Aorta (tissue), 5 donors: ENCODE measurements at places on chromosomes 6 and 20. TPM values are rescaled to one million over a fixed set of nuclear protein-coding genes. Genes with fewer than 3 reads are reported as not detected.

Gene SOBP
- 20.2 TPM for total RNA-seq

Gene ZNF311
- 0.62 TPM for total RNA-seq

Gene TENT5A
- total RNA-seq = 26.9 TPM

Gene EYS
- not detected for total RNA-seq

Gene NR2E1
- not detected for total RNA-seq

Gene CFAP61
- total RNA-seq = 0.91 TPM

GRCh38 chr20:5214826-5215225 lies 88.0 kb downstream of the CDS2 start:
- no peaks in the 10 kb centered on the region for H3K36me3 ChIP-seq
- H3K27ac ChIP-seq = no peak overlapping the region
- DNase-seq = no peak
- no peaks in the 10 kb centered on the region for H3K4me1 ChIP-seq
- no peaks in the 10 kb centered on the region for H3K27me3 ChIP-seq

- no peak for DNase-seq
- H3K27me3 ChIP-seq = no peaks in the 10 kb centered on the region
- no peak overlapping the region for H3K4me3 ChIP-seq
- no peaks in the 10 kb centered on the region for H3K36me3 ChIP-seq
- H3K27ac ChIP-seq = no peak overlapping the region
These were observed 79.2 kb downstream of the PREX1 start for GRCh38 chr20:48748556-48748955.

DNA sequence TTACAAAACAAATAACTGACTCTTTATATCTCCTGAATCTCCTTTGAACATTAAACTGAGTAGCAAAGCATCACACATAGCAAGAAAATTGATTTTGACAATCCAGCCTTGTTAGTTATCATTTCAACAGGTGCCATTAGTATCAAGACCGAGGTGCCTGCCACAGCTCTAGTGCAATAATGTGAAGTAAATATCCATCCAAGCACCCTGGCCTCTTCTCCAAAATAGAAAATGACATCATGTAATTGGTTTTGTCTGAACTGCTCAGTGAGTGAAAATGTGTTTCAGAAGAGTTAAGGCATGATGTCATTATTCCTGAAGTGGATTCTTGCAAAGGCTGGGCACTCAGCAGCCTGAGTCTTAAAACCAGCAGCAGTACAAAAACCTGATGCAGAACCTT lies 341.4 kb downstream of the PLCB1 start:
- H3K27ac ChIP-seq = no peak overlapping the region
- no peaks in the 10 kb centered on the region for H3K4me1 ChIP-seq
- H3K27me3 ChIP-seq = no peaks in the 10 kb centered on the region
- H3K36me3 ChIP-seq = no peaks in the 10 kb centered on the region
- H3K4me3 ChIP-seq = no peak overlapping the region
- no peak for DNase-seq

DNA sequence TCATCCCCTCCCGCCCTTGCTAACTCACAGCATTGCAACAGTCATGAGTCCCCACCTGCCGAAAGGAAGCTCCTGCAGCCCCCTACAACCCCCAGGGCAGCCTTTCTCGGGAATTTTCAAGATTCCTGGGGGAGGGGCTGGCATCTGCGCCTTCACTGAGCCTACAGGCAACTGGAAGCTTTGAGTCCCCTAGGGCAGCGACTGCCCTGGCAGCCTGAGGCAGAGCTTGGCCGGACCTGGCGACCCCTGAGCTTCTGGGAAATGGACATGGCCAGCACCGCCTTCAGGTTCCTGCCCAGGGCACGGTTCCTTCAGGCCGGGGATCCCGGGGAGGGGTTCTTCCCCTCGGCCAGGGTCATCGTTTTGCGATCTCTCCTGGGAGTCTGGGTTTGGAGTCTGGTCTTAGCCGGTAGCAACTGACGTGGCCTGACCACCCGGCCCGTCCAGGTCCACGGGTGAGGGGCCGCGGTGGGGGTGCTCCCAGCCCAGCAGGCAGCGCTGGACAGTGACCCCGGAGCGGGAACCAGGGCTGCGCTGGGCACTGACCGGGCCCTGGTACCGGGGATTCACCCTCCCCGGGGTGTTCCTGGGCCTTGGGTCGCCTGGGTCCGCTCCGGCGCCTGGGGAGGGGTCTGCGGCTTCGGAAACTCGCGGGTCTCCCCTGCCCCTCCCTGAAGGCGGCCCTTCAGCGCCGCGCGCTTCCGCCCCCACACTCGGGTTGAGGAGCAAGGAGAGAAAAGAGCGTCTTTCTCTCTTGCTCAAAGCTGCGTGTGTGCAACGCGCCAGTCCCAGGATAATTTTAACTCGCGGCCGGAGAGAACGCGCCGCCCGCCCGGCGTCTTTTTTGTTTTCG lies 593 bp upstream of the COL9A3 start:
- DNase-seq = no peak
- H3K4me3 ChIP-seq = peak overlapping the region; percentile 12
- H3K4me1 ChIP-seq = no peaks in the 10 kb centered on the region
- no peaks in the 10 kb centered on the region for H3K27me3 ChIP-seq

GRCh38 chr6:152828431-152828830 lies 77.8 kb downstream of the VIP start:
- no peaks in the 10 kb centered on the region for H3K27me3 ChIP-seq
- no peak overlapping the region for H3K27ac ChIP-seq
- no peak overlapping the region for H3K4me3 ChIP-seq
- no peaks in the 10 kb centered on the region for H3K4me1 ChIP-seq

DNA sequence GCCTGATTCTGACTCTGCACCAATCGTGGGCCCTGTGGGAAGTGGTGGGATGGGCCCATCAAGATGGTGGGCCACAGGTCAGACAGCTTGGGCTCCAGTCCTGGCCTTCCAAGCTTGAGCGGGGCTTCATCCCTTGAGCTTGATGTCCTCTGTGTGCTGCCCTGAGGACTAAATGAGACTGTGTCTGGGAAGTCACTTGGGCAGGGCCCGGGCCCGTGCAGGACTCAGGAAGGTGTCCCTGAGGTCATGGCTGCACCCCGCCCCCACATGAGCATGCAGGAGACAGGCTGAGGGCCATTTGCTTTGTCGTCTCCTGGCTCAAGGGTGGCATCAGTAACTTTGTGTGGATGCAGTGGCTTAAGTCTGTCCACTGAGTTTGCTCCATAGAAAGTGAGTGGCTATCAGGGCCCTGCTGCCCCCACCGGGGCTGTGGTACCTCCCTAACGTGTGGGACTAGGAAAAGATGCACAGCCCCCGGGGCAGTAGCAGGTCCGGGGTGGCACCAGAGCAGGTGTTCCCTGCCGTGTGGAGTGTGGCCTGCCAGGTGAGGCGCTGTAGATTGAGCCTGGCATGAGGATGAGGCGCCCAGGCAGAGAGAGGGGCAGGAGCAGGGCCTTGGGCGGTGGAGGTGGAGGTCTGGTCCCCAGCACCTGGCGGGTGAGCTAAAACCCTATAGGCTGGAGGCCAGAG lies 298.6 kb downstream of the TAF4 start:
- no peak overlapping the region for H3K4me3 ChIP-seq
- H3K4me1 ChIP-seq = no peaks in the 10 kb centered on the region
- H3K27me3 ChIP-seq = no peaks in the 10 kb centered on the region
- H3K27ac ChIP-seq = no peak overlapping the region

DNA sequence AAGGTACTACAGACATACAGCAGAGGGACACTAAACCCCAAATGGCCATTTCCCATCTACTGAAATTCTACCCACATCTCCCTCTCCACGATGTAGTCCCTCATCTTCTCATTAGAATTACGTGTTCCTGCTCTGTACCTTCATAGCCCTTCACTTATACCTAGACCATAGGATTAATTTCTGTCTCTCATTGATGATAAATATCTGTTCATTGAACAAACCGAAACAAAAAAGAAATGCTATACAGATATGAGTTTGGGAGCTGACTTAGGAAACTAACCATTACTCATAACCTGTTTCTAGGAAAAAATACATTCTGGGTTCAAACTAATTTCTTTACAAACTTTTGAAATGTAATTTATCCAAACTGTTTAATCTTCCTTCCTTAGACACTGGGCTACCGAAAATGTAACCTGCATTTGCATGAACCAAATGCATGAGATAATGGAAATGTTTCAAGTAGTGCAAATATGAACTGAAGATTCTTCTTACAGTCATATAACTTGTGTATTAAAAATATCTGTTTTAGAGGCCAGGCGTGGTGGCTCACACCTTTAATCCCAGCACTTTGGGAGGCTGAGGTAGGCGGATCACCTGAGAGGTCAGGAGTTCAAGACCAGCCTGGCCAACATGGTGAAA lies 85.3 kb downstream of the GJA10 start:
- H3K4me3 ChIP-seq = no peak overlapping the region
- no peak overlapping the region for H3K27ac ChIP-seq
- no peaks in the 10 kb centered on the region for H3K36me3 ChIP-seq
- H3K4me1 ChIP-seq = peaks cover 2% of the 10 kb centered on the region

DNA sequence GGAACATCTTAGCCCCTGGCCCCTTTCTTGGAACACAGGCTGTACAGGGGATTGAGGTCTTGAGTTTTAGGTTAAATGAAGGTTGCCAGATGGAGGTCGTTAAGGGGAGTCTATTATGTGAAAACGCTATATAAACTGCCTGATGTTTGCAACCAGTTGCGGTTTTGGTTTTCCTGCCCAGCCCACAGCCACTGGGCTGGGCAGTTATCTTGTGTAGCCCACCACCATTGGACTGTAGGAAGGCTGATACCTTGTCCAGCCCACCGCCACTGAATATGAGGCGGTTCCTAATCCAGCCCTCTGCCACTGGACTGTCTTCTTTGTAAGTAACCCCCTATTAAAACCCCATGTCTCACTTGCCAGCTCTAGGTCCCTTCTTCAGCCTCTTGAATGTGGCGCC lies 42.3 kb upstream of the COL21A1 start:
- no peak overlapping the region for H3K4me3 ChIP-seq

DNA sequence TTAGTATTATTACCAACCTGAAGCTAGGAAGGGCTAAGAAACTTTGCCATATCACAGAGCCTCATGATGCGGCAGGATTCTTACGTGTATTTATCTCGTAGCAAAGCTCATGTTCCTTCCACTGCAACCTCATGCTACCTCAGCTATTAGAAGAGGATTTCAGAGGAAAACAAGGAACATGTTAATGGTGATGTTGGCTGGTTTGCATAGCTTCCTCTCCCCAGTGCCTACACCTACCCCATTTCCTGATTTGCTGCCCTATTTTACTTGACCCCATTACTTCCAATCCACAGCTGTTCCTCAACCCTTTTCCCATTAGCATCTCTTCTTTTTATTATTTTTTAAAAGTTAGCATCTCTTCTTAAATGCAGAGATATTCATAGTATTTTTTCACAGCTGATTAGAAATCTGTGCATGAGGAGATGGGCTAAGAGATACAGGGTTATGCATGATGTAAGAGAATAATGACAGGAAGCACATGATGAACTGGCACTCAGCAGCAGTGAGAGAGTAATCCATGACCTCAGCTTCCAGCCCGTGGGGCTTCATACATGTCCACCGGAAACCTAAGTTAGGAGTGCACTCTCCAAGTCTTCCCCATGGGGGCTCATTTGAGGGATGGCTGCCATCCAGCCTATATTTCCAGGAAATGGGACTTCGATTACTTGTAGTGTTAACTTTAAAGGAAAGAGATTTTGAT lies 106.1 kb upstream of the ASF1A start:
- no peaks in the 10 kb centered on the region for H3K4me1 ChIP-seq
- H3K36me3 ChIP-seq = no peaks in the 10 kb centered on the region
- peak; percentile 60 for DNase-seq
- H3K27ac ChIP-seq = no peak overlapping the region
- no peak overlapping the region for H3K4me3 ChIP-seq

- no peaks in the 10 kb centered on the region for H3K36me3 ChIP-seq
- H3K4me3 ChIP-seq = no peak overlapping the region
- H3K4me1 ChIP-seq = no peaks in the 10 kb centered on the region
- no peak for DNase-seq
- no peak overlapping the region for H3K27ac ChIP-seq
These were observed 179.0 kb upstream of the MMS22L start for GRCh38 chr6:97462031-97462430.

GRCh38 chr6:151001387-151002056 lies 136.0 kb downstream of the MTHFD1L start:
- no peak for DNase-seq
- no peak overlapping the region for H3K27ac ChIP-seq
- no peak overlapping the region for H3K4me3 ChIP-seq
- no peaks in the 10 kb centered on the region for H3K27me3 ChIP-seq
- H3K36me3 ChIP-seq = no peaks in the 10 kb centered on the region

DNA sequence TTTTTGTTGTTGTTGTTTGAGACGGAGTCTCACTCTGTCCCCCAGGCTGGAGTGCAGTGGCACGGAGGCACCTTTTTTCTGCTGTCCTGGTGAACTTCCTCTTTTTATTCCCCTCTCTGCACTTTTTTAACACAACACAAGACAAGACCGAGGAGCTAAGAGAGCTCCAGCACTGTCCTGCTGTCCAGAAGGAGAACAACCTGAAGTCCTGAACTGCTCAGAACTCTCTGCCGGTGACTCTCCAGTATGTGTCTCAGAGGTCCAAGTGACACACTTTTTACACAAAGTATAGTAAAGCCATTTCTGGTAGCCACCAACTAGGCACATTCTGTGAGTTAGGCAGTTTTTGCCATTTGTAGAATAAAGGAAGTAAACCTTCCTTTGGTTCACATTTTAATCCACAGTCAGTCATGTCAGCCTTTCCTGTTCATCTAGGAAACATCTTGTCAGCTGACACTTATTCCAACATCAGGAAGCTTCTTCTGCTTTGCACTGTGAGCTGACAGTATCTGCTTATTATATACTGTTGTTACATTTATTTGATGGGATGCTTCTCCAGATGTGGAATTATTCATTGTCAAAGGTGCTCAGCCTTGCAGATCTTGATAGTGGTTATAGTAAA lies 28.1 kb upstream of the TXNDC5 start:
- no peaks in the 10 kb centered on the region for H3K27me3 ChIP-seq
- no peak overlapping the region for H3K4me3 ChIP-seq
- no peaks in the 10 kb centered on the region for H3K36me3 ChIP-seq
- no peak for DNase-seq
- no peaks in the 10 kb centered on the region for H3K4me1 ChIP-seq

- H3K27ac ChIP-seq = no peak overlapping the region
- no peaks in the 10 kb centered on the region for H3K27me3 ChIP-seq
- H3K4me3 ChIP-seq = no peak overlapping the region
- no peak for DNase-seq
- no peaks in the 10 kb centered on the region for H3K4me1 ChIP-seq
- no peaks in the 10 kb centered on the region for H3K36me3 ChIP-seq
These were observed 23.9 kb downstream of the FAM50B start for GRCh38 chr6:3873051-3873450.

- no peak for DNase-seq
- H3K4me1 ChIP-seq = no peaks in the 10 kb centered on the region
- peaks cover 17% of the 10 kb centered on the region for H3K36me3 ChIP-seq
- H3K27me3 ChIP-seq = no peaks in the 10 kb centered on the region
- no peak overlapping the region for H3K27ac ChIP-seq
These were observed 400.6 kb downstream of the ESR1 start for GRCh38 chr6:152207915-152208714.
